ENCODE measurements at places on chromosomes 5 and 9.

- DNase-seq: no peak
These were observed 7.8 kb downstream of the PHYHD1 start for GRCh38 chr9:128928624-128929023.

GRCh38 chr9:69674112-69674685, 2.0 kb upstream of the APBA1 start:
- no peak for DNase-seq

GRCh38 chr5:54678737-54679136, 161.2 kb downstream of the SNX18 start:
- no peak for DNase-seq

DNA sequence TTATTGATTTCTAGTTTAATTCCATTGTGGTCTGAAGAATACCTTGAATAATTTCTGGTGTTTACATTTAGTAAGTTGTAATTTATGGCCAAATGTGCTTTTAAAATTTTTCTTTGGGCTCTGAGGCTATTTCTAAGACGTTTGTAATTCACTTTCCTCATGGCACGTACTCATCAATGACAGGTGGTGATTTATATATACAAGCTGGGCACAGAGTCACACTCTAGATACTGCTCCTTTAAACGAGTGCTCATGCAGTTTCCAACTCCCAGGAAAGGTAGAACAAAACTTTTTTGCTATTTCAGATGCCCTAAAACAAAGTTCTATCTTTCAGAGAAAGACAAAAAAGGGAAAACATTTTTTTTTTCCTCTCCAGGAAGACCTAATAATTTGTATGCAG, 146.9 kb downstream of the AUH start:
- no peak for DNase-seq

DNA sequence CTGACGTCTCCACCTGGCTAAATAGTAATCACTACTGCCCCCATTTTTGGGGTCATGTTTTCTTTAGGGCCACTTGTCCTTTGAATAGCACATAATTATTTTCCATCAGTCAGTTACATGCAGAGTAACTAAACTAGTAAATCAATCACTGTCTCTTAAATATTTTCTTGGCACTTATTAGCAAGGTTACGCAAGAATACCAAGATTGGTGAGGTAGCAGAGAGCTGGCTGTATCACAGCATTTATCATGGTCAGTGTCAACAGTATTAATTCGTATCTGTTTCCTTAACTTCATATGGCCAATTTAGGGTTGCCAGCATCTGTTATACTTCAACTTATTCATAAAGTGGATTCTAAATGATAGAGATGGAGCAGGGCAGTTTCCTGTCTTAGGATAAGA, 346.8 kb upstream of the FAM174A start:
- no peak for DNase-seq

DNA sequence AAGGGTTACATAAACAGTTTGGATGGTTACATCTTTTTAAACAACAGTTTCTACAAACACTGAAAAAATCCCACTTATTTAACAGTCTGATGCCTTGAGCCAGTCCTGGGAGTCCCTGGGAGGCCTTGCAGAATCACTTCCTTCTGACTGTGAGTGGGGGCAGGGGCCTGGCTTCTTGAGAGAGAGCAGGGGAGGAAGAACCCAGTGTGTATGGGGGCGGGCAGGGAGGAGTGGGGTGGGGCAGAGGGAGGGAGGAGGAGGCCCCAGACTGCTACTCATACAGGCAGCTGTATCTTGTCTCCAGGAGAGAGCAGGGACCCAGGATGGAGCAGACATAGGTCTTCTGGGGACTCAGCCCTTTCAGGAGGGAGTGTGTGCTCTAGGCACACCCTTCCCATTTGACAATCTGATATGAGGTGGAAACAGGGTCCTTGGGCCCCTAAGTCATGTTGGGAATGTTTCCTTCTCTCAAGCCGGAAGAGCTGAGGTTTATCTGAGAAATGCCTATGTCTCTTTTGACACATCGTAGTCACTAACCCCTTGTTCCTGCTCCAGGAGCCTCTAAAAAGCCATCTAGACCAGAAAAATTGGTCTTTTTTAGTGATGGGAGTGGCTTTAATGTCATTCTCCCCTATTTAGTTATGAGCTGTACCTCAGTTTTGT, 52.8 kb downstream of the IRF1 start:
- DNase-seq: no peak

GRCh38 chr5:78858364-78858763, 126.7 kb downstream of the ARSB start:
- no peak for DNase-seq

Data from mesothelial cell of epicardium (in vitro differentiated cells).